Omental fat pad (tissue), 4 donors: ENCODE measurements at places on chromosomes 7 and 10.

- DNase-seq, result no peak
Measured at GRCh38 chr7:115135769-115136410, 214.0 kb downstream of the MDFIC start.

- no peak for DNase-seq
Measured at GRCh38 chr10:31166606-31167005, 134.9 kb upstream of the ZNF438 start.

- no peak for DNase-seq
Measured at GRCh38 chr10:964988-965417, 23.2 kb upstream of the GTPBP4 start.

DNA sequence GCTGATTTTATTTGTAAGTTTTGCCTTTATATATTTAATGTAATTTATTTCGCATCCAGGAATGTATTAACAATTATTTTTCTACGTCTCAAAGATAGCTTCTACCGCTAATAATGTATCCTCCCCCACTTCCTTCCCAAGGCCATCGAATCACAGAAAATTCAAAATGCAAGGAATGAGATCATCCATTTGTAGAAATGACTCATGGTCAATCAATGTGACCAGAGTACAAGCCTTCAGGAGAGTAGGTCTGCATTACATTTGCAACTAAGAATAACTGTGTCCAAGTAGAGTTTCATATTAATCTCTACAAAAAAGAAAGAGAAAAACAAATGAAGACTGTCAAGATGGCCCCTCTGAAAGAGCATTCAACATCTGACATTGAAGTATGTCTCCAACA, 205.9 kb upstream of the PHF14 start:
- no peak for DNase-seq

- DNase-seq, result no peak
Measured at GRCh38 chr10:20405761-20406160, 491.4 kb downstream of the NEBL start.

- no peak for DNase-seq
Measured at GRCh38 chr10:119246862-119247549, 39.6 kb downstream of the GRK5 start.

GRCh38 chr7:90841759-90842429, 245.8 kb downstream of the CDK14 start:
- no peak for DNase-seq

- no peak for DNase-seq
Measured at GRCh38 chr7:140078392-140078791, 15.6 kb upstream of the PARP12 start.

GRCh38 chr7:98054585-98054984, 52.1 kb upstream of the LMTK2 start:
- no peak for DNase-seq

DNA sequence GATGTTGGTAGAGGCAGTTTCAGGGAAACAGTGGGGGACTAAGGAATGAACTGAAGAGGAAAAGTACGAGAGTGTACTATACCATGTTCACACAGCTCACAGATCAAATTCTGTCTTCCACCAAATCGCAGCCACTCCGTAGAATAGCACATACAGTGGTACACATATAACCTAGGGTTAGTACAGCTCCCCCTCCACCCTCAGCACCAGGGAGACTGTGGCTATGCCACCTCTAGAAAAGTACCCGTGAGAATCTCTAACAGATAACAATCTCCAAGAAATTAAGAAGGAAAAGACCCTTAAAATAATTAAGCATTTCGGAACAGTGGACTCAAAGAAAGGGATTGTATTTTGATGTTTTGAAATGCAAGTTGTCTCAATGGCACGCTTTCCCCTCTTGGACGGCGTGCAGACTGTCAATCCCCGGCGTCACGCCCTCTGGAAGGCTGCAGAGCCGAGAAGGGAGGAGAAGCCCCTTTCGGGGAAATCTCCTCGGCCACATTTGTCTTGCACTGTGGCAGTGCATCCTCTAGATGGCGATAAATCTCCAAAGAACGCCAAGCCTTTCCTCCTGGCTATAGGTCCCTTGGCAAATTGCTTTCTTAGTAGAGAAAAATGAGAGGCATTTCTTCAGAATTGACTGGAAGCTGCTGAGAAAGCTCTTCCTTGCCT, 345.0 kb downstream of the REEP3 start:
- DNase-seq, result peak; percentile 31
